ENCODE measurements at places on chromosomes 2 and 18.

- DNase-seq: peak; percentile 93
Observed at GRCh38 chr2:122734766-122735424, 979.4 kb downstream of the TSN start.

GRCh38 chr2:160581448-160581847, 87.8 kb upstream of the RBMS1 start:
- peak; percentile 70 for DNase-seq

- peak; percentile 59 for DNase-seq
Observed at GRCh38 chr2:134137182-134137611, 116.7 kb upstream of the MGAT5 start.

- peak; percentile 90 for DNase-seq
Observed at GRCh38 chr18:61882296-61883004, 10.4 kb downstream of the RNF152 start.

DNA sequence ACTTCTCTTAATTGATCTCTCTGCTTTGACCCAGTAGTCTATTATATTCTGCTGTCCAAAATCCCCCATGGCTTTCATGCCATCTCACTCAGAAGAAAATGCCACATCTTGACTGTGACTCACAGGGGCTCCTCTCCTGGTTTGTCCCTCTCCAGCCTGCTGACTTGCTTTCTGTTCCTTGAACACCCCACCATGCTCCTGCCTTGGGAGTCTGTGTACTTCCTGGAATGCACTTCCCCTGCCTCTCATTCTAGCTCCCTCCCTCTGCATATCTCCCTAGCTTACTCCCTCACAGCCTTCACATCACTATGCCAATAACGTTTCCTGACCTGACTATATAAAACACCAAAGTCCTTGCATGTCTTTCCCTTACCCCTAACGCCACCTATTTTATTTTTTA, 167.2 kb downstream of the TRIB2 start:
- peak; percentile 58 for DNase-seq

DNA sequence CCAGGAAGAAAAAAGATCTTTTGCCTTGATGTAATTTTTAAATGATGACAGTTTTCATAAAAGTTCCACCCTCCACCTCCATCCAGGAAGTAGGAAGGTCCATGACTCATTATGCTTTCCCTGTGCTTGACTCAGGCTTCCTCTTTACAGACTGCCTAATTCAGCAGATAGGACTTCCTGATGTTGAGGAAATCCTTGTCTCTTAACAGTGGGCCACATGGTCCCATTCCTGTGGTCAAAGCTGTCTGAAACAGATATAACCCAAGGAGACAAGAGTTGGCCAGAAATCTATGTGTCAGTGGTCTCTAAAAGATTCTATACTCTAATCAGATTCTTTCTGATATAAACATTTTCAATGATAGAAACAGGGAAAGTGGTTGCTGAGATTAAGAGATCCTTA, 119.1 kb downstream of the BAZ2B start:
- DNase-seq: peak; percentile 72

- no peak for DNase-seq
Observed at GRCh38 chr2:34810456-34810855, 1211.4 kb upstream of the FAM98A start.

- DNase-seq: no peak
Observed at GRCh38 chr2:191552066-191552465, 125.9 kb upstream of the NABP1 start.

DNA sequence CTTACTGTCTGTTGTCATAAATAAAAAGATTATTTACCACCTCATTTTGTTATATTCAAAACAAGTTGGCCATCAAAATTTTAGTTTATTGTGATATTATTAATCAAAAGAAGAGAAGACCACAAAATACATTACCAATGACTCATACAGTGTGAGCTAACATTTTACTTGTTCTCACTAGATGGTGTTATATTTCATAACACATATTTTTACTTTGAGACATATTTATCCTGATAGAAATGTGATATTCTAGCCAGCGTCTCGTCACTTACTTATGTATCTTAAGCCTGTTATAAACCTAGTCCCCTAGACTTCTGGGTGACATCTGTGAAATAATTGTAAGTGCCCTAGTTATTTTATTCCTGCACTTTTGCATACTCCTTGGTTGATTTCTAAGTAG, 263.2 kb downstream of the CDH7 start:
- no peak for DNase-seq

DNA sequence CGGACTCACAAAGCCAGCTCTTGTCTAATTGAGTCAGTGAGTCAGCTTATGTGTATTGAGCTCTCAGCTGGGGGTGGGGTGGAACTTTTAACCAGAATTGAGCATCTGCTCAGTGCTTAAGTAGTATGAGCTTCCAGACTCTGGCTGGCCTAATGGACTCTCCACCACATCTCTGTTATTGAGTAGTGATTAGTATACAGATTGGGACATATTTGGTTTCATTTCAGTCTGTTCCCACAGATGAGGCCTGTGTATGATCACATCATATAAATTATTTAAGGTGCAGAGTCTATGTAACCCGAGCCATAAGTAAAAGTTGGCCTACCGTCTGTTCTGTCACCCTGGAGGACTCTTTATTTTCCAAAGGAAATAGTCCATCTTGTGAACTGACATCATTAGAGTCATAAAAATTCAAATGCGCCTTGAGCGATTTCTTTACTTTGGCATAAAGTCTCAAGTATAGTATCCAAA, 152.1 kb downstream of the THSD7B start:
- DNase-seq: peak; percentile 89

DNA sequence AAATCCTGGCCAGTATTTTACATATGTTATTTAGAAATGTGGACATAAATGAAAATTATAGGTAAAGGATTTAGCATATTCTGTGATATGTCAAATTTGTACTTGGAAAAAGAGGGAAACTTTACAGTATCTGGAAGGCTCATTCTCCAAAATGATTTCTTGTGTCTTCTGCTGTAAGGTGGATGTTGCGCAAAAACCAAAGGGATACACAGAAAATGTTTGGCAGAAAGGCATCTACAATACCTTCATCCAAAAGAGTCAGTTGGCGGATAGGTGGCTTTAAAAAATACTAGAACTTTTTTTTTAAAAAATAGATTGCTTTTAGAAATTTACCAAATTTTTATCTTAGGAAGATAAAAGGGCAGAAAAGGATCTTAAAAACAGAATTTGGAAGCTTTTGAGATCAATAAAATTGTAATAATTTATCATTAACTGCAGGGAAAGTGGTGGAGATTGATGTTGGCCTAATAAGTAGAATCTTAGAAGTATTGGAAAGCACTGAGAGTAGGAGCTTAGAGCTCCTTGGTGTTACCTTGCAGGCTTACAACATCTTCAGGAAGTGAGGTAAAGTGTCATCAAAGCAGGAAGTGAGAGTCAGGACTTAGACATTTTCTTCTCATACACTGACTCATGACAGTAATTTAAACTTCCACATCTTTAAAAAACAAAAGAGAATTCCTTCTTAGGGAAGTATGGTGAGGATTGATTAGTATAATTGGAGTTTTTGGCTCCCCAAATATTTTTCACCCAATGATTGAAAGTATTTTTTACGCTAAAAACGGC, 2.1 kb downstream of the NABP1 start:
- DNase-seq: no peak

DNA sequence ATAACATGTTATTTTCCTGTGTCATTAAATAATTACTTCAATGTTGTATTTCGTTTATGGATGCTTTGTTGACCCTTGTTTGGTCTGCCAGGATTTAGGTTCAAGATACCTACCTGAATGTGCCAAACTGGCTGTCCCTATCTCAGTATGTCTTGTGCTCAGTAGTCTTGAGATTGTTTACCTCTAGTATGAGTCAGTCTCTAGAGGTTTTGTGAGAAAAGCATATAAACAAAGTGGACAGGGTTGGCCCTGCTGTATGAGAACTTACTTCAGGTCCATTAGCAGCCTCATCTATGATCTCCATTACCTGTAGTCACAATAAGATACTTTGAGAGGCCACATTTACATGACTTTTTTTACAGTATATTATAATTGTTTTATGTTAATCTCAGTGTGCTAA, 17.8 kb downstream of the DDX18 start:
- DNase-seq: no peak

DNA sequence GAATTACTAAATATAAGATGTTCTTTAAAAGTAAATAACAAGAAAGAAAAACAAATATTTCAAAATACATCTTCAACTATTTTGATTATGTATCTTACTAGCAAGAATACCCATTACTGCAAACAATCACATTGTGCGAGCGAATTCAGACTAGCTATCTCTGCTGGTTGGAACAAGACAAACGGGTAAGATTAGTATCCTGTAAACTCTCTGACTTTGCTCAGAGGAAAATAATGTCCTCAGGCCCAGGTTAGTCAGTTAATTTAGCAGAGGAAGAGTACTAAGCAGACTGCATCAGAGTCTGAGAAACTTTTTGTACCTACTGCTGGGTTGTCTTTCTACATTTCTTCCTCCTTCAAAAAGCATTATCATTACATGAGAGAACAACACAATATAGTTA, 50.4 kb upstream of the MCM6 start:
- no peak for DNase-seq

DNA sequence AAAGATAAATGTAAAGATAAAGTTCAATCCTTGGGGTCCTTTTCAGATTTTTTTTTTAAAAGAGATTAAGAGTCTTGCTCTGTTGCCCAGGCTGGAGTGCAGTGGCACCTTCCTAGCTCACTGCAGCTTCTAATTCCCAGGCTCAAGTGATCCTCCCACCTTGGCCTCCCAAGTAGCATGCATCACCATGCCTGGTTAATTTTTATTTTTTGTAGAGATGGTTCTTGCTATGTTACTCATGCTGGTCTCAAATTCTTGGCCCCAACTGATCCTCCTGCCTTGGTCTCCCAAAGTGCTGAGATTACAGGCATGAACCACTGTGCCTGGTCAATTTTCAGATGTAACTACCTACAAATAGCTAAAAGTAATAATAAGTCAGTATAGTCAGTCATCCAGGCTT, 21.1 kb downstream of the NFE2L2 start:
- DNase-seq: no peak

GRCh38 chr18:74534981-74535649, 815 bp downstream of the CNDP1 start:
- DNase-seq: peak; percentile 58

DNA sequence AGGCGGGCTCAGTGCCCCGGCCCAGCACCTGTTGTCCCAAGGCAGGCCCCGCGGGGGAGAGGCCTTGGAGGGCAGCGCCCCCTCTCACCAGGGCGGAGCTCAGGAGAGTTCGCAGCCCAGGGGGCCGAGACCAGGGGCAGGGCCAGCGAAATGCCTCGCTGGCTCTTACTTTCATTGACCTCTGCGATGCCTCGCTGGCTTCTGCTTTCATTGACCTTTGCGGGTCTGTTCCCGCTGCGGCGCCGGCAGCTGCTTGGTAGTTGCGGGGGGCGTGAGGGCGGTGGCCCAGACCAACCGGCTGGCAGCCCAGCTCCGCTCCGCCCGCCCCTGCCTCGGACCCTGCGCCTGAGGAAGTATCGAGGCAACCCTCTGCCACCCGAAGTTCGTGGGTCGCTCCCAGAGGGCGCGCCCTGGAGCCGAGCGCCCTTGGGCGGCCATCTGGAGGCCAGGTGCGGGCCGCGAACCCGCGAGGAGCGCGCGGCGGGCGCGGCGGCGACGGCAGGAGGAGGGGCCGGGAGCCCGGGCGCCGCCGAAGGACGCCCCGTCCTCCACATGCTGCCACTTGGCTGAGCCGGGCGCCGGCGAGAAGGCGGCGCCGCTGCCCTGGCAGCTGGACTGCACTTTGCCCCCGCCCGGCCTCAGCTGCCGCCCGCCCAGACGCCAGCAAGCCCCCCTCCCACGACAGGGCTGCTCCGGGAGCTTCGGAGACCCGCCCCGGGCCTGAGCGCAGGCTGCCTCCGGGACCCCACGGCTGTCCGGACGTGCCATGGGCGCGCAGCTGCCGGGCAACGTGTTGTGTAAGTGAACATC, 118.0 kb upstream of the MSTN start:
- peak; percentile 91 for DNase-seq

DNA sequence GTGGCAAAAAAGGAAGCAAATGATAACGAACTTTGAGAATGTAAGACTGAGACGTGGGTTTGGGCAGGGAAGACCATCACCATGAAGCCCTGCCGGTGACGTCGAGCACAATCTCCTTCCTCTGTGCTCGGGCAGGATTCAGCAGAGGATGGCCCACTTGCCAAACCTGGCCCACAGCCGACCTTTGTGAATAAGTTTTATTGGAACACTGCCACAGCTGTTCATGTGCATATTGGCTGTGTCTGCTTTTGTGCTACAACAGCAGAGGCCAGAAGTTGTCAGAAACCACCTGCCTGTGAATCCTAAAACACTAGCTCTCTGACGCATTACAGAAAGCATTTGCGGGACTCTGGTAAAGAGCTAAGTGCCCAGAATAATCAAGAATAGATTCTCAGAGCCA, 223.9 kb downstream of the MYT1L start:
- DNase-seq: no peak

- DNase-seq: no peak
Observed at GRCh38 chr2:187404431-187405110, 43.5 kb downstream of the CALCRL start.

- DNase-seq: no peak
Observed at GRCh38 chr2:20551260-20551944, 99.5 kb downstream of the HS1BP3 start.

DNA sequence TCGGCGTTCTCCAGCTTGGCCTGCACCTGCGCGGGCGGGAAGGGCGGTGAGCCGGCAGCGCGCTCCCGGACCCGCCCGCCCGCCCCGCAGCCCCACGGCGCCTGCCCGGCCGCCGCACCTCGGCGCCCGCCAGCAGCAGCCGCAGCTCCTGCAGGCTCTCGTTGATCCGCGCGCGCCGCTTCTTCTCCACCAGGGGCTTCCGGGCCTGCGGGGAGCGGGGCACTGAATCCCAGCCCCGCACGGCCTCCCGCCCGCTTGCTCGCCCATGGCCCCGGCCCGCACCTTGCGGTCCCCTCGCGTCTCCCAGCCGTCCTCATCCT, 335 bp downstream of the HES6 start:
- DNase-seq: peak; percentile 71

DNA sequence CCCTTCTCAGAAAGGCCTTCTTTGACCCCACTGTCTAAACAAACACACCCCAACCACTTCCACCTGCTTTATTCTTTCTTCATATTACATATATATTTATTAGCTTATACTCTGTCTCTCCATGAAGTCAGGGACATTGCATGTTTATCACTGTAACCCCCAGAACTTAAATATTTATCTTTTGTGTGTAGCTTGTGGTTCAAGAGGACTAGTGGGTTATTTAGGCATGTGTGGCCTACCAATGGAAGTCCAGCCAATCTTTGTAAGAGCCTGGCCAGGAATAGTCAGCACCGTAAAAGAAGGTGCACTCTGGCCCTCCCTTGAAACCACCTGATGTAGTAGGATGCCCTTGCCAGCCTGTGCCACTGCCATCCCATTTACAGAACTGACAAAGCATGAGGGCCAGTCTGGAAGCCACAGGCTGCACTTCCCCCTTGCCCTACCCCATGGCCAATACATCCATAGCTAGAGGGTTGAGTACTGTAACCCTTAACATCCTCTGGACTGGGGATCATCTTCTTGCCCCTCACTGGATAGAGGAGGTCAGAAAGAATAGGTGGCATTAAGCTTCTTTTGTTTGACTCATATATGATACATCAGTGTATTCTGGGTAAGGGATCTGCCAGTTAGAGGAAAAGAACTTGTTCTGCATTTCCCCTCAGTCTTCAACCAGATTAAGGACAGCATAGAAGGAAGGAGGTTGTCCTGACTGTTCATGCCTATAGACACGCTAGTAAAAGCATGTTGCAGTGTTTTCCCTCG, 4.9 kb downstream of the NEMP2 start:
- DNase-seq: no peak

Data from islet precursor cell (in vitro differentiated cells).